CD4-positive, alpha-beta T cell treated with Interleukin-6 at 100 ng/mL for 8 hours (primary cell): ENCODE measurements at places on chromosomes 3 and 15.
A peak's percentile ranks its signal among the peaks of the same experiment; 100 is the strongest.

DNA sequence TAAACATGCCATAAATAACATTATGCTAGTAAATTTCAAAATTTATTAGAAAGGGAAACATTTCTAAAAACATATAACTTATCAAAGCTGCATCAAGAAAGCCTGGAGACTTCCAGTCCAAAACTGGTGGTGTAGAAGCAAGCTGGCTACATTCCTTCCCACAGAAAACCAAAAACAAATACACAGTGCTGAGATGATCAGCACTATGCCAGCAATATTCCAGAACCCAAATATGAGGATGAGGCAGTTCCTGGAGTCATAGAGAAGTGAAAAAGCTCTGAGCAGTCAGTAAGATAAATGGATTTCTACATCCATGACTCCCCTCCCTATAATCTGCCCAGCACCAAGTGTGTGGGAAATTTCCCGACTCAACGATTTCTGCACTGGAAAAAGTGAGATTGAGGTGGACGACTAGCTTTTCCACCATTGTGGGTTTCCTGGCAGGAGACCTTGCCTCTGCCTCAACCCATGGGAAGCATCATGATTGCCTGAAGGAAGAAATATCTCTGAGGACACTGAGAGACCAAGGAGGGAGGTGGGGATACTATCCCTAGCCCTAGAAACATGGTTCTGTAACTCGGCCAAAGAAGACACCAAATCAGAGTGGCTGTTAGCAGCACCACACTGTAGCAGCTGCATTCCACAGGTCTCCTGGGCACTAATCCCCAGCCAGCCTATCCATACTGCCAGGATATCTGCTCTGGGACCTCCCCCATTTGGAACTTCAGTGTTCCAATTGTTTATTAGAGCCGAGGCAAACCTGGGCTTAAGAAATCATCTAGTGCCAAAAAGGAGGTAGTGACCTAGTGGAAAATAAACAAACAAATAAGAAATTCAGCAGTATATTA lies 11.8 kb upstream of the CLN6 start:
- DNase-seq, result no peak

GRCh38 chr3:172100482-172100881 lies 61.1 kb downstream of the FNDC3B start:
- DNase-seq, result no peak

DNA sequence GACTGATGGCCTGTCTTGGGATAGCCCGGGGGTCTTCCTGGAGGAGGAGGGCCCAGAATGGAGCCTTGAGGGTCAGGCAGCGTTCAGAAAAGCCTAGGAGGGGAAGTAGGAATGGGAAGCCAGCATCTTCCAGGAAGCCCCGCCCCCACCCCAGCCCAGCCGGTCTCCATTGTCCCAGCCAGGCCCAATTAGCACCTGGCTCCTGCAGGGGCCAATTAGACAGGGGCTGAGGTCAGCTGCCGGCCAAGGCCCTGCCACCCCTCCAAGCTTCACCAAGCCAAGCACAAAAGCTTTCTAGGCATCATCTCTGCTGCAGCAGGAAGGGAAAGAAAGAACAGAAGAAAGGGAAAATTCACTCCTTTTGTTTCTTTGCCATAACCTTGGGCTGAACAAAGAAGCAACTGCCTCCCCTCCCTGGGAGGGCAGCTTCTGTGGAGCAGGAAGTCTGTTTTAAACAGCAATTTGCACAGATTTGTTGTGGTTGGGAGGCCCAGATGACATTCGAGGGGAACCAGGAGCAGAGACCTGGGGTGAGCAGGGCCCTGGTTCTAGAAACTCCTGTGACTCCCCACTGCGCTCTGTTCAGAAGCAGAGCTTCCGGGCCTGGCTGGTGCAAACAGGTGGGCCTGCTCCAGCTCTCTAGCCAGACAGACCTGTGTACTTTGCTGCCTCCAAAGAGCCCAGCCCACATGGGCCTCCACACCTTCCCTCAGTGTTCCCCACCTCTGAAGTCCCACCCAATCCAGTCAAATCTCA lies 47.7 kb downstream of the CYP11A1 start:
- no peak for DNase-seq

DNA sequence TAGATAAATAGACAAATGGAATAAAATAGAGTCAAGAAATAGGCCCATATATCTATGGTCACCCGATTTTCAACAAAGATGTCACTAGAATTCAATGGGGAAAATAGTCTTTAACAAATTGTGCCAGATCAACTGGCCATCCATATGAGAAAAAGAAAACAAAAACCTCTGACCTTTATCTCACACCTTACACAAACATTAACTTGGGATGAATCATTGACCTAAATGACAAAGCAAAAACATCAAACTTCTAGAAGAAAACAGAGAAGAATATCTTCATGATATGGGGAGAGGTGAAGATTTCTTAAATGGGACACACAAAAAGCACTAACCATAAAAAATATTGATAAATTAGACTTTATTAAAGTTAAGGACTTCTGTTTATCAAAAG lies 31.9 kb downstream of the ITGA11 start:
- no peak for DNase-seq

DNA sequence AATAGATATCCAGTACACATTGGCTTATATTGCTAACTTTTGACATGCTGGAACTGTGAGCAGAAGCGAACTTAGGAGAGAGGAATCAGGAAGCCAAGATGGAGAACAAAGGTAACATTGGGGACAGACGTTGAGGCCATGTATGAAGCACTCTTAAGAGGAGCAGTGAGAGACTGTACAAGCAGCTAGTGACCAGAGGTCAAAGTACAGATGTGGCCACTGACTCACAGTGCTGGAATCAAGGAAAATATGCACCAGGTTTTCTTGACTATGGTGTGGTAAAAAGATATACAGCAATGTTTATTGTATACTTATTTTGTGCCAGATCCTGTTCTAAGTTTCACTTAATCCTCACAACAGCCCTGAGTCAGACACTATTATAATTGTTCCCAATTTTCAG lies 2.0 kb upstream of the IL20RB start:
- DNase-seq, result no peak

DNA sequence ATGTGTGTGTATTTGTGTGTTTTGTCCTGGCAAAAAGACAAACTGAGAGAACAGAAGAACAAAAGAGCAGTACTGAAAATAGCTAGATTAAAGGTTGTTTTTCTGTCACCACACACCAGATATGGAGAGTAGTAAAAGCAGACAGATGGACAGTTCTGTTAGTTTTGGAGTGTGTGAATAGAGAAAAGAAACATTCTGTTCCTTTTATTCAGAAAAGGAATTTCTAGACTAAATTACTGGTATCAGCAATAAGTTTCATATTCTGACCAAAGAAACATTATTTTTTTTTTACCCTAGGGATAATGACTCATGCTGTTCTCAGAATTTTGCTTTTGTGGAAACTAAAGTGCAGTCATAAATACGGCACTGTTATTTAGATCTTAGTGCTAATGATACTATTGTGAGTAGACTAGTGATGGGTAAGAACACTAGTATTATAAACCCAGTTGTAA lies 32.9 kb downstream of the PIK3CA start:
- DNase-seq, result no peak

GRCh38 chr3:10189557-10190354 lies 25.0 kb downstream of the IRAK2 start:
- peak; percentile 34 for DNase-seq

- DNase-seq, result no peak
Measured at GRCh38 chr15:73891328-73892315, 18.3 kb downstream of the TBC1D21 start.

GRCh38 chr3:194640829-194641228 lies 7.6 kb upstream of the TMEM44 start:
- peak; percentile 19 for DNase-seq

DNA sequence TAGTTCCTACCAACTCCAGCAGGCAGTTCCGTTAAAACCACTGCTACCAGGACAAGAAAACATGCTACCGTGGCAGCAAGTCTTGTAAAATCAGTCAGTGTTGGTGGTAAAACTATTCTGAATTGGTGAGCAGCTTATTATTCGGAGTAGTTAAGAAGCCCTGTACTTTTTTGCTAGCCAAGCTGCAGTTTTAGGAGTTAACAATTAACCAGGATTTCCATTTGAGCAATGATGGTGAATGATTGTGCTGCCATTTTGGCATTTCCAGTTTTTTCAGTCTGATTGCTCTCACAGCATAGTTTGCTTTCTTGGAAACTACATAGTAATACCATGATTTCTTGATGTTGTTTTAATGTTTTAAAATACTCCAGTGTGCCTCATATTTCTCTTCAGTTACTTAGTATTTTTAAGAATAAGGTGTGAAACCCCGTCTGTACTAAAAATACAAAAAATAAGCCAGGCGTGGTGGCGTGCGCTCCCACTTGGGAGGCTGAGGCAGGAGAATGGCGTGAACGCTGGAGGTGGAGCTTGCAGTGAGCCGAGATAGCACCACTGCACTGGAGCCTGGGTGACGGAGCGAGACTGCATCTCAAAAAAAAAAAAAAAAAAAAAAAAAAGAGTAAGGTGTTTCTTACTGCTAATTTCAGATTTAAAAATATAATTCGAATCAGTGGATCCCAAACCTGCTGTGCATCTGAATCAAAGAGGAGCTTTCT lies 43.8 kb upstream of the SCAANT1 start:
- DNase-seq, result no peak

- DNase-seq, result no peak
Measured at GRCh38 chr3:196995027-196995426, 26.4 kb upstream of the PIGZ start.

DNA sequence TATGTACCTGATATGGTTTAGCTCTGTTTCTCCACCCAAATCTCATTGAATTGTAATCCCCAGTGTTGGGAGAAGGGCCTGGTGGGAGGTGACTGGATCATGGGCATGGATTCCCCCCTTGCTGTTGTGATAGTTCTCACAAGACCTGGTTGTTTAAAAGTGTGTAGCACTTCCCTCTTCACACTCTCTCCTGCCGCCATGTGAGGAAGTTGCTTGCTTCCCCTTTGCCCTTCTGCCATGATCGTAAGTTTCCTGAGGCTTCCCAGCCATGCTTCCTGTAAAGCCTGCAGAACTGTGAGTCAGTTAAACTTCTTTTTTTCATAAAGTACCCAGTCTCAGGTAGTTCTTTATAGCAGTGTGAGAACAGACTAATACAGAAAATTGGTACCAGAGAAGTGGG lies 93.1 kb downstream of the C3orf70 start:
- no peak for DNase-seq

DNA sequence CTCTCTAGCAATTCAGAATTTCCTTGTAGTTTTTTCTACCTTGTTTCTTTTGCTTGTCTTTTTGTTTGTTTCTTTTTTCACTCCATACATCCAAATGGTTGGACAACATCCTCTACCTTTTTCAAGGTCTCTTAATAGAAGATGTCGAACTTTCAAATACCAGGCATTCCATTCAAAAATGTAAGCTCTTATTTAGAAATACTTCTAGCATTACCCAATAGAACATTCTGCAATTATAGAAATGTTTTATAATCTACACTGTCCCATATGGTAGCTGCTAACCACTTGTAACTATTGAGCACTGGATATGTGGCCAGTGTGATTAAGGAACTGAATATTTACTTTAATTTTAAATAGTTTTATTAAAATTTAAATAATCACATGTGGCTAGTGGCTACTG lies 196.2 kb upstream of the MRPL3 start:
- DNase-seq, result no peak

- DNase-seq, result no peak
Measured at GRCh38 chr15:101028772-101029438, 109.7 kb downstream of the LRRK1 start.

DNA sequence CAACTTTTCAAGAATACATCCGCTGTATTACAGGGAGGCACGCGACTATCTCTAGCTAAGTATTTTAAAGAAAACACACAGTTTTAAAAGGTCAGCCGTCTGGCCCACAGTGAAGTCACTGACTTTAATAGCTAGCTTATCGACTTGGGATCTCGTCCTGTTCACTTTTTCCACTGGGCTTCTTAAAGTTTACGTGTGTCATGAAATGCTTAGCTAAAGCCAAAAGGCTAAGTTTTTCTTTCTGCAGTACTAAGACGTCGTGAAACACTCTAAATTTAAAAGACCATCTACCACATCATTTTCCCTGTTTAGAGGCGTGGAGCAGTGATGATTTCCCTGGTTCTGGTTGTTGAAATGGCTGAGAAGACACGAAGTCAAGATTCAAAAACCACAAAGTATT lies 27.1 kb downstream of the LRIG1 start:
- DNase-seq, result no peak

- DNase-seq, result no peak
Measured at GRCh38 chr3:16050641-16051467, 123.6 kb upstream of the GALNT15 start.

GRCh38 chr3:53856964-53857363 lies 10.6 kb downstream of the IL17RB start:
- DNase-seq, result no peak

DNA sequence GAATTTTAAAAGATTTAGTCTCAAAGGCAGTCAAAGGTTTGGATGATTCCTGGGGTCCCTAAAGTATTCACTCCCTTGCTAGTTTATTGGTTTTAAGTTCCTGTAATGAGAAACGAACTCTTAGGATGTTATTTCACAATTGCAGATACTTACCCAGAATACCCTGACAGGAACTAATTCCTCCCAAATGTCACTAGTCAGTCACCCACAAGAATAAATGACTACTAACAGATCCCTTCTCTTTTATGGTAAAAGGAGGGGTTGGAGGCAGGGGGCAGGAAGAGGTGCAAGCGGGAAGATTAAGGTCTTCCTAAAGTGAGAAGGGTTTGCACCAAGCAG lies 174.2 kb upstream of the SLC2A2 start:
- no peak for DNase-seq

GRCh38 chr3:122948408-122948807 lies 79.2 kb downstream of the SEMA5B start:
- no peak for DNase-seq

- no peak for DNase-seq
Measured at GRCh38 chr3:132279030-132279429, 38.2 kb upstream of the ACP3 start.

DNA sequence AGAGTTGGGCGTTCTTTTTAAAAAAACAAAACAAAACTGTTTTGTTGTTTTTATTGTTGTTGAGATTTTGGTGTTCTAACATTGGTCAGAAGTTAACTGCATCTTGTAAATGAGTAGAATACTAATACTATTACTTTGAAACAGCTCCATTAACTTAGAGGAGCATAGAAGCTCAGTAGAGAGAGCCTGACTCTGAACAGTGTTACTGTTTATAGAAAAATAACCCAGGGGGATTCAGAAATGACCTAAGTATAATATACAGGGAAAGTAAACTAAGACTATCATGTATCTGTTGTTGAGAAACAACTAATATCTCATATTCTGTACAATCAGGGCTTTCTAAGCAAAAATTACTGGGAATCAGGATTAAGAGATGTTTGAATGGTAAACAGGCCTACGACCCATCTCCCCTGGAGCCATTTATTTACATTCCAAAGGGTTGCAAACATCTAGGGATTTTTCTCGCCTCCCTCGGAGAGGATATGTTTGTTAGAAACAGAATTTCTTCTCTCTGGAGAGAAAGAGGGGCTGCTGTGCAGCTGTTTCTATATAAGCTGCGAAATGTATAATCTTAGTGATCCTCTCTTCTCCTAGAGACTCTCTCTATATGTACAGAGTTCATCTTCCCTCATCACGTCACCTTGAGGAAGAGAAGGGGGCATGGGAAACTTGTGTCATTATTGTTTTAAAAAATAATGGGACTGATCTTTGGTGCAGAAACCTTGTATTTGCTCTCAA lies 827.5 kb upstream of the DPPA4 start:
- DNase-seq, result no peak

GRCh38 chr15:78200276-78200930 lies 34.0 kb downstream of the ACSBG1 start:
- DNase-seq, result no peak

- no peak for DNase-seq
Measured at GRCh38 chr15:81531109-81531592, 157.1 kb upstream of the TMC3 start.
